Left cardiac atrium (tissue), 4 donors: ENCODE measurements at places on chromosomes 1 and 21.

- DNase-seq = no peak
These were observed 687.7 kb upstream of the ADGRL4 start for GRCh38 chr1:79694241-79694640.

- DNase-seq = no peak
These were observed 41.7 kb downstream of the UMODL1 start for GRCh38 chr21:42112857-42113256.

DNA sequence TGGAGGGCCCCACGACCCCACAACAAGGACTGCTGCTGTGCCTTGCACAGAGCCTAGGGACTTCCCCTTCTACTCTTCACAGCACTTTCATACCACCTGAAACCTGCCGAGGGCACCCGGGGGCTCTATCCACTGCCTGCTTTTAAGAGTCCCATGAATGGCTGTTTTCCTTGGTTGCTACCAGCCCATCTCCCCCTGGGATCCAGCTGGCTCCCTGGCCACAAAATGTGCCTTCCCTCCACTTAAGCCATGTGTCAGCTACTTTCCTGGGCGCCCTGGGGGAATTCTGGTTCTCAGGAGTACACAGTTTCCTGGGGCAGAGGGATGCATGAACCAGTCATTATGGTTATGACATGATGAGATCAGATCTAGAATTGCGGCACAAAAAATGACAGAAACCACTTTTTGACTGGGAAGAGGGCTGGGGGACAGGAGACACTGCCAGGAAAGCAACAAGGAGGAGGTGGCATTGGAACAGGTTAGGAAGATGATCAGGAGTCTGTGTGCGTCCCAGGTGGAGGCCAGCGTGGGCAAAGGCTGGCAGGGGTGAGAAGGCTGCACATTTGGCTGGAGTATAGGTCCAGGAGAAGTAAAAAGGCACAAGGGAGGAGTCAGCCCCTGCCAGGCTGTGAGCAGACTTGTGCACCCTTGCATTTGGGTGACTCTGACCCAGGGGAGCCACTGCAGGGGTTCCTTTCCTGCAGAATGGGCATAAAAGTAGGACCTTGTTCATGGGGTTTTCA, 3.2 kb upstream of the TNFRSF8 start:
- no peak for DNase-seq

- DNase-seq = no peak
These were observed 255.1 kb upstream of the CXADR start for GRCh38 chr21:17257784-17258183.

GRCh38 chr1:213744780-213745179, 243.0 kb upstream of the PROX1 start:
- DNase-seq = no peak

GRCh38 chr1:38815903-38816627, 43.5 kb downstream of the RRAGC start:
- DNase-seq = no peak

DNA sequence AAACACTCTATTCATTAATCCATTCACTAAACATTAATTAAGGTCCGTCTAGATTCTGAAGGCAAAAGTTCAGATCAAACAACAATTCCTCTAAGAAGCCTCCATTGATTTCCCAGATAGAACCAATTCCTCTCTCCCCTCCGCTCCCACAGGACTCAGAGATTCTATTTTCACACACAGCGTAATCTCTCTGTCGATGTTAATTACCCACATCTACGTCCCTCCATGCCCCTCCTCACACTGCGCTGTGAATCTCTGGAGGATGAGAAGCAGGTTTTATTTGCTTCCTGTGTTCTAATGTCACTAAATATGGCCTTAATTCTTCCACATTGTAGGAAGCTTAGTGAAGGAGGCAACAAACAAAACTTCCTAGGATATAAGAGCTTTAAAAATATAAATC, 306.7 kb downstream of the DSCAM start:
- DNase-seq = no peak

DNA sequence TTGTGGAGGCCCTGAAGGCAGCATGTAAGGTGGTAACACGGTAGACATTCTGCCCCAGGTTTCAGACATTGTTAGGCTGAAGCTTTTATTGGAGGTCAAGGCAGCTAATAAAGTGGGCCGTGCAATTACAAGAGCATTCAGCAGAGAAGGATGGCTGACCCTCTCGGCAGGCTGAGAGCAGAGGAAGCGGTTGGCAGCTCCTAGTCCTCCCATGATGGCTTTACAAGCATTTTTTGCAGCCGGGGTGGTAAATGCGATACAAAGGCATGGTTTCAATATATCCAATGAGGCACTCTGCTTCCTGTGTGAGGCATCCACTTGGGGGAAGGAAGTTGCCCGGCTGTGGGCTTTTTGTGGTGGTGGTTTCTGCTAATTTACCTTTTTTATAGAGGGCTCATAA, 14.6 kb downstream of the KIF26B start:
- no peak for DNase-seq

- no peak for DNase-seq
These were observed 75.7 kb upstream of the WLS start for GRCh38 chr1:68308034-68308433.

- DNase-seq = no peak
These were observed 68.9 kb downstream of the NRIP1 start for GRCh38 chr21:14995695-14996490.

GRCh38 chr1:172536256-172536655, 3.3 kb downstream of the SUCO start:
- no peak for DNase-seq

DNA sequence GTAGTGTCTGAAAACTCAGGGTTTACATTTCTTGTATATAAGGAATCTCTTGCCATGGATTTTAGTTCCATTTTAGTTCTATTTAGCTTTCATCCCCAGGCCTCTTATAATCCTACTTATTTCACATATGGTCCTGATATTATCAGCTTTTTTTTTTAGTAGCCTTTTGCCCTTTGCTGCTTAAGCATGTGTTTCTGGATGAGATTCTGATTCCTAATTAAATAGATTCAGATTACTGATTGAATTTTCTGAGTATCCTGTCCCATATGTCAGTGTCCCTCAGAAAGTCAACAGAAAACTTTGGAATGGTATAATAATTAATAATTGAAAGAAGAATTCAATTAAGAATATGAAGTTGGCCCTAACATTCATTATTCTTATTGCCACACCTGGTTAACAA, 134.7 kb upstream of the HOOK1 start:
- no peak for DNase-seq

- no peak for DNase-seq
These were observed 2.1 kb upstream of the TP53BP2 start for GRCh38 chr1:223847781-223848345.

DNA sequence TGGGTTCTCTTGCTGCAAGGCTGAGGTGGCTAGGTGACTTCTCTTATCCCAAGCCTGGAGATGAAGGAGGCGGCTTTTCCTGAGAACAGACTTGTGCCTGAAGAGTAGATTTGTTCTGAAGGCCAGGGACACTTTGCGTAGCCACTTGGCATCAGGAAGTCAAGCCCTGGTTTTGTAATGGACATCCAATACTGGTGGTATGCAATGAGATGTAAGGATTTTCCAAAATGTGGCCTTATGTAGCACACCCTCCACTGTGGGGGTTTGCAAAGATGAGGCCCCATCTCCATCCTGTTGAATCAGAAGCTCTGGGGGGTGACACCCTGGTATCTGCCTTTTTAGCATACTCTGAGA, 124.5 kb upstream of the IPO9 start:
- no peak for DNase-seq

GRCh38 chr21:45453308-45453950, 48.5 kb downstream of the COL18A1 start:
- peak; percentile 13 for DNase-seq
